Epithelial cell of alveolus of lung (primary cell): ENCODE measurements at places on chromosomes 13 and 19. TPM values are rescaled to one million over a fixed set of nuclear protein-coding genes. Genes with fewer than 3 reads are reported as not detected.

The ADPRHL1 gene
- 0.56 and 1.9 TPM in 2 replicates for total RNA-seq

The WTIP gene
- 20.1 and 24.3 TPM in 2 replicates for total RNA-seq

The DNAJC15 gene
- total RNA-seq, result 11.3 and 23.5 TPM in 2 replicates

The CA11 gene
- 1.3 and 4.6 TPM in 2 replicates for total RNA-seq

The TEKTIP1 gene
- total RNA-seq, result not detected in 2 replicates

The MAST3 gene
- total RNA-seq, result 3.5 and 5.9 TPM in 2 replicates

The PTPRH gene
- 3.9 and 6.6 TPM in 2 replicates for total RNA-seq

The DZIP1 gene
- total RNA-seq, result 30.3 and 42.2 TPM in 2 replicates

The NAT14 gene
- 28.7 and 53.0 TPM in 2 replicates for total RNA-seq

The KLK12 gene
- not detected in 2 replicates for total RNA-seq

The SLITRK6 gene
- total RNA-seq, result 4.0 and 181 TPM in 2 replicates

The PEG3 gene
- 1.4 and 2.2 TPM in 2 replicates for total RNA-seq

The ZNF208 gene
- total RNA-seq, result not detected in 2 replicates

The CHAF1A gene
- 9.7 and 15.5 TPM in 2 replicates for total RNA-seq

The RAB11B gene
- total RNA-seq, result 26.8 and 52.6 TPM in 2 replicates

The CEACAM20 gene
- total RNA-seq, result not detected in 2 replicates

The CLEC4M gene
- total RNA-seq, result not detected in 2 replicates

The KLK5 gene
- not detected in 2 replicates for total RNA-seq

The NCCRP1 gene
- total RNA-seq, result not detected in 2 replicates

The B3GNT3 gene
- 0.91 TPM in 1 of 2 replicates, not detected in the other for total RNA-seq

The JUNB gene
- 398 and 481 TPM in 2 replicates for total RNA-seq

The ERICH4 gene
- not detected in 2 replicates for total RNA-seq

The SIN3B gene
- 16.8 and 27.2 TPM in 2 replicates for total RNA-seq

The DENND1C gene
- total RNA-seq, result not detected in 2 replicates

The ONECUT3 gene
- not detected in 2 replicates for total RNA-seq

The LHB gene
- total RNA-seq, result 0.52 and 1.2 TPM in 2 replicates

The CACNG6 gene
- 3.6 and 6.7 TPM in 2 replicates for total RNA-seq

The ZNF229 gene
- total RNA-seq, result 5.7 and 6.5 TPM in 2 replicates

The DUS3L gene
- 21.7 and 26.7 TPM in 2 replicates for total RNA-seq

The ZNF486 gene
- 6.5 and 8.1 TPM in 2 replicates for total RNA-seq

The OR7D2 gene
- total RNA-seq, result under 0.01 TPM in 1 of 2 replicates, not detected in the other

The CYP4F12 gene
- total RNA-seq, result not detected in 2 replicates

The COL4A2 gene
- 511 and 764 TPM in 2 replicates for total RNA-seq

The CFAP97D2 gene
- total RNA-seq, result not detected in 2 replicates

The ZFR2 gene
- total RNA-seq, result not detected in 2 replicates

The NMRK2 gene
- total RNA-seq, result not detected in 2 replicates

The CEACAM4 gene
- not detected in 2 replicates for total RNA-seq

The GIPR gene
- total RNA-seq, result 1.7 TPM in 1 of 2 replicates, not detected in the other

The PSG7 gene
- total RNA-seq, result not detected in 2 replicates

The KLK6 gene
- not detected in 2 replicates for total RNA-seq

The GJA3 gene
- total RNA-seq, result under 0.01 and 0.16 TPM in 2 replicates

The GFY gene
- total RNA-seq, result not detected in 2 replicates

The ZNF850 gene
- total RNA-seq, result 0.72 and 3.0 TPM in 2 replicates

The ICAM1 gene
- 36.0 and 177 TPM in 2 replicates for total RNA-seq

The AMER2 gene
- total RNA-seq, result not detected in 2 replicates

The EEF2 gene
- 3,183 and 4,926 TPM in 2 replicates for total RNA-seq

The LENG8 gene
- total RNA-seq, result 15.6 and 43.0 TPM in 2 replicates

The ZNF723 gene
- total RNA-seq, result not detected in 2 replicates

The MBD3L3 gene
- not detected in 2 replicates for total RNA-seq

The IGSF23 gene
- total RNA-seq, result not detected in 2 replicates

The SMIM44 gene
- not detected in 2 replicates for total RNA-seq

The PPM1N gene
- total RNA-seq, result 1.2 and 5.6 TPM in 2 replicates

The BICRA gene
- 3.4 and 10.7 TPM in 2 replicates for total RNA-seq

The ICAM4 gene
- total RNA-seq, result 3.4 and 9.3 TPM in 2 replicates

The DOCK6 gene
- 44.7 and 50.4 TPM in 2 replicates for total RNA-seq

The ZNF28 gene
- total RNA-seq, result 6.5 and 7.0 TPM in 2 replicates

The CBARP gene
- total RNA-seq, result 1.9 and 4.5 TPM in 2 replicates

The MICOS13 gene
- total RNA-seq, result 52.5 and 55.5 TPM in 2 replicates
